Fibroblast of skin of scalp (primary cell): ENCODE measurements at places on chromosomes 7 and 10.

- DNase-seq, result no peak
Observed at GRCh38 chr7:139575338-139575680, 51.8 kb downstream of the CLEC2L start.

DNA sequence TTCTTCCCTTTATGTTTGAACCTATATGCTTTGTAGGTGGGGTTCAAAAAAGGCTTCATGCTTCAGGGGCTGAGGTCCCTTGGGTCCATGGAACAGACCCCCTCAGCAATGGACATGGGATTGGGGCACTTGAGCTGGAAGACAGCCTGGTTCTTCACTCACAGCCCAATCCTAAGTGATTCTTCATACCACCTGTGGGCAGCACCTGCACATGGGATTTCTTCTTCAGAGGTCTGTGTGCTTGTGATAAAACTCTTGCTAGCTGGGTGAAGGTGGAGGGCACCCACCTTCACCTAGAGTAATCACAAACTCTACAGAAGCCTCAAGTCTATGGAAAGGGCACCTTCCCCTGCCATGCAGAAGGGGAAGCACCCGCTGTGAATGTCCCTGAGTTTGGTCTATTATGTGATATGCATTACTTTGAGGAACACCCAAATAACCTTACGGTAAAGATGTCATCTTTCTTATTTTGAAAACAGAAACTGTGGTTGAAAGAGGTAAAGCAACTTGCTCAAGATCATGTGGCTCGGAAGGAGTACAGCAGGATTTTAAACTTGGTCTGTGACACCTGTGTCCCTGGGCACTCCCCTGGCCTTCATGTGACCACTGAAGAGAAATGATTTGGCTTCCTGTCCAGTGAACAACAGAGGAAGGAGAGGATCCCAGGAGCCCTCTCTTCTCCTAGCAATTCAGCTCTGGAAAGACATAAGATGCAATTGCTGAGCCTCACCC lies 469.5 kb upstream of the ZMIZ1 start:
- DNase-seq, result no peak

GRCh38 chr7:111012149-111012548 lies 78.8 kb upstream of the LRRN3 start:
- DNase-seq, result no peak

DNA sequence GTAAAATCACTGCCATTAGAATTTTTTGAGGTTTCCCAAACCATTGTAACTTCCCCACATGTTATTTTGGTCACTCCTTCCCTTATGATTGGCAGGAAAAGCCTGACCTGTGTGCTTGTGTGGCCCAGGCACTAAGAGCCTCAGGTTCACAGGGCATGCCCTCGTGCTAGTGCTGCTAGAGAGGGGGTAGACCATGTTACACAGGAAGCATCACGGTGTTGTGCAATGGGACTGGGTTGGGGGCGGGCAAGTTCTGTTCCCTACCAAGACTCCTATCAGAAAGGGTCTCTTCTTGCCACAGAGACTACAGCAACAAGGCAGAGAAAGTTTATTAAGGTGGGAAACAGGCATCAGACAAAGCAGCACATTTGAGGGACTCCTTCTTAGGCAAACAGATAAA lies 32.2 kb downstream of the LSM5 start:
- DNase-seq, result no peak

DNA sequence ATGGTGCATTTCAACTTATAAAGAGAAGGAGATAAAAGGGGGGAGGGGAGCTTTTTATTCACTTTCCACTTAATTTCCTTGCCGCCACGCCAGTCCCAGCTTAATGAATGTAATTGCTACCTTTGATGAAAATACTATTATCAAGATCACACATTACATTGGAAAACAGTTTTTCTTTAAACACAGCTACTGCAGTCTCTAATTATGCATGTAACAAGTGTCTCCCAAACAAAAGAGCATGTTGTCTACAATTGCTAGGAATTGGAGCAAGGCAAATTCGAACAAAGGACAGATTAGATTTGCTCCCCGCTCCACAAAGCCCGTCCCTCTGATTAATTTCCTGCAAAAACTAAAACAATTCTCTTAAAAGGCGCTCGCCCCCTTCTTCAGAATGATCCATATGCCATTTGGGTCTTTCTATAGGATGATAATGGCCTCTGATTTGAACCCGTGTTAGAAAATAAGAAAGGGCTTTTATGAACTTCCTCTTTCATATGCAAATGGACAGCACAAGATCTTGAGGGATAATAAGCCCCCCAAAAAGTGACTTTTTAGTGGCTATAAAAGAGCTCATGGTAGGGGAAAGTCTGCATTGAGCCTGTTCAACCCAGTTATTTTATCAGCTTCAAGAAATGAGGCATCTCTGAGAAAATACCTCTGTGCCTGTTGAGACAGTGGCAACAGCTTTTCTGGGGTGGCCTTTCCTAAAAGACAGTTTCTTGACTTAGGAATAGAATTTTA lies 60.6 kb downstream of the ACADSB start:
- no peak for DNase-seq
